Activated T-helper 2 cell treated with anti-CD3 and anti-CD28 coated beads, Interferon-gamma antibody, Interleukin-2, Interleukin-4, amounts not matched to agents 10 μg/mL and 5 μg/mL and 100 μg/mL, durations not matched to agents 14 hours and 24 hours and 36 hours (primary cell): ENCODE measurements at places on chromosomes 12 and 14.

GRCh38 chr12:71562676-71563595 lies 100.7 kb downstream of the ZFC3H1 start:
- H3K27ac ChIP-seq = no peak overlapping the region
- no peak for DNase-seq
- H3K36me3 ChIP-seq = no peaks in the 10 kb centered on the region
- H3K4me3 ChIP-seq = no peak overlapping the region
- no peaks in the 10 kb centered on the region for H3K4me1 ChIP-seq
- H3K27me3 ChIP-seq = peaks cover 5% of the 10 kb centered on the region

DNA sequence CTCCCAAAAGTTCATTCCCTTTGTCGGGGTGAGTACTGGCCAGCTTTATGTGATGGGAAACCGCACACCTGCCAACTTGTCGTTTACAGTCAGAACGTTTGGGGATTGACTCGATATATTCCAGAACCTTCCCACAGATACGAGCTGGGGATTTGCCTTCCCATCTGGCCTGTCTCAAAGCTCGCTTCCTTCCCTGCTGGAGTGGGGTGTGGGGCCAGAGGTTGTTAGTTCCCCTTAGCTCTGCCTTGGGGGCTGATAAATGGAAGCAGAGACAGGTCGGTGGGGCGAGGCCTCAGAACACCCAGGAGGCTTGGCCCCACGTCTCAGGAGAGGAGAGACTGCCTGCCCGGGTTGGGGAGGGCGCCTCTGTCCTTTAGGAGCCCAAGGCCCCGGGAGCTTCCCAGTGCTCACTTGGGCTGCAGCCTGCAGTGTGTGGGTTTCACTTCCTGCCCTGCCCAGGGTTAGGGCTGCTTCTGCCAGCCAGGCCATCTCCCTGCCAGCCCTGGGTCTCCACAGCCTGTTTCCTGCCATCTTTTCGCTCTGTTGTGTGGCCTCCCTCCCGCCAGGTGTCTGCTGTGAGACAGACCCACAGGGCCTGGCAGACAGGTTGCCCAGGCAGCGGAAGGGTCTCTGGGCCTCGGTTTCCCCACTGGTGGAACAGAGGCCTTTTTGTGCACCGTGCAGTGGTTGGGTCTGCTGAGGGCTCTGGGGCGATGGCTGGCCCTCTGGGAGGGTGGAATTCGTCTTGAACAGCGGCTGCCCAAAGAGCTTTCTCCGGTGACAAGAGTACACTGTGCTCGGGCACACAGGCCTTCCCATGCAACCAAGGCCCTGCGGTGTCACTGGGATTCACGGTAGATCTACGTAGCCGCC lies 8.1 kb upstream of the TEX22 start:
- no peak for DNase-seq
- no peaks in the 10 kb centered on the region for H3K27me3 ChIP-seq
- peak overlapping the region; percentile 28 for H3K27ac ChIP-seq
- H3K4me1 ChIP-seq = peaks cover 3% of the 10 kb centered on the region
- H3K4me3 ChIP-seq = no peak overlapping the region

DNA sequence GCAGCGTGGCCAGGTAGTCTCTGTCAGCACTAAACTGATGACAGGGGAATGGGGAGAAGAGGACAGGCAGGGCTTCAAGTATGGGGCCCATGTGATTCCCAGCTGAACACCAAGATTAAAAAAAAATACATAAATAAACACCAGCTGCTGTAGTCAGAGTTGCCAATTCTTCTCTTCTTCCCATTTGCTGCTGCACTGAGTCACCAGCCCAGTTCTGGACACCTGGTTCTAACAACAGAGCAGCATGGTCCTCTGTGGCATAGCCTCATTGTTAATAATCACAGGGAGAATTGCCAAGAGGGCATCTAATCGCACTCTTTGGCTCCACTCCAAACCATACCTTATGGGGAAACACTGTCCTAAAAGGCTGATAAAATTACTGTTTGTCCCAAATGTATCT lies 15.1 kb downstream of the PPM1H start:
- H3K4me1 ChIP-seq = no peaks in the 10 kb centered on the region
- H3K27me3 ChIP-seq = peaks cover 6% of the 10 kb centered on the region
- H3K4me3 ChIP-seq = no peak overlapping the region
- no peak for DNase-seq

- DNase-seq = no peak
- H3K4me3 ChIP-seq = no peak overlapping the region
- no peak overlapping the region for H3K27ac ChIP-seq
- peaks cover 3% of the 10 kb centered on the region for H3K4me1 ChIP-seq
These were observed 7.8 kb downstream of the C12orf43 start for GRCh38 chr12:121008347-121009098.

DNA sequence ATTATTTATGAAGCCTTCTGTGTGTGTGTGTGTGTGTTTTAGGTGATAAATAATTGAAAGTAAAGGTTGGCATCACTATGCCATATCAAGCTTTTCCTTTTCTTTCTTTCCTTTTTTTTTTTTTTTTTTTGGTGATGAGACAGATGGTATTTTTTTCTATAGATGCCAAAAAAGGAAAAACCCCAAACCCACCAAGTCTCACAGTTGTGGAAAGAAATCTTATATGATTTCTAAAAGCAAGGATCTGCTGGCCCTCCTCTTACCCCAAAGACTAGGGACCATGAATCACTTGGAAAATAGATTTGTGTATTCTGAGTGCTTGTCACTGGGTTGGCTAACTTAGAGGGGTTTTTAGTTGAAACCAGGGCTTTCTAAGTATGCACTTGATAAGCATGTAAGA lies 181.3 kb downstream of the TMEM117 start:
- no peak for DNase-seq
- no peak overlapping the region for H3K4me3 ChIP-seq
- no peak overlapping the region for H3K27ac ChIP-seq
- H3K4me1 ChIP-seq = no peaks in the 10 kb centered on the region
- H3K36me3 ChIP-seq = no peaks in the 10 kb centered on the region
- H3K27me3 ChIP-seq = no peaks in the 10 kb centered on the region

DNA sequence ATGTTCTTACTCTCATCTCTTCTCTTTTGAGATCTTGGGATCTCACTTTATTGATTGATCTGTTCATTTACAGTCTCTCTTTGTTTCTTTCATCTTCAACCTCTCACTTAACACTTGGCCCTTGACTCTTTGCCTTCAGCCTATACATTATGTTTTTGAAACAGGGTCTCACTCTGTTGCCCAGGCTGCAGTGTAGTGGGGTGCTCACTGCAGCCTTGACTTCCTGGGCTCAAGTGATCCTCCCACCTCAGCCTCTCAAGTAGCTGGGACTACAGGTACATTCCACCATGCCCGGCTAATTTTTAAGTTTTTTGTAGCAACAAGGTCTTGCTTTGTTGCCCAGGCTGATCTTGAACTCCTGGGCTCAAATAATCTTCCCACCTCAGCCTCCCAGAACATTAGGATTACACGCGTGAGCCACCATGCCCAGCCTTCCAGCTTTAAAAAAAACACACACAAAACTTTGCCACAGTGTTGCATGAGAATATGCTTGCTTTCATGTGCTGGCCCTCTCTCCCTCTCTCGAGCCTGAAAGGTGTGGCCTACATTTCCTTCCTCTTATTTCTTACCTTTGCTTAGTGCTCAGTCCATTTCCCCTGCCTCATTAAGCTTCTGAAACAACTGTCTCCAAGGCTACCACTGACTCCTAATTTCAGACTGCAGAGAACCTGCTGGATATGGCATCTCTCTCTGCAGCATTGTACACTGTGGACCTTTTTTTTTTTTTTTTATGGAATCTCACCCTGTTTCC lies 9.9 kb downstream of the DIP2B start:
- H3K4me3 ChIP-seq = peak overlapping the region; percentile 7
- peaks cover 15% of the 10 kb centered on the region for H3K36me3 ChIP-seq
- H3K27me3 ChIP-seq = no peaks in the 10 kb centered on the region
- H3K27ac ChIP-seq = peak overlapping the region; percentile 68

DNA sequence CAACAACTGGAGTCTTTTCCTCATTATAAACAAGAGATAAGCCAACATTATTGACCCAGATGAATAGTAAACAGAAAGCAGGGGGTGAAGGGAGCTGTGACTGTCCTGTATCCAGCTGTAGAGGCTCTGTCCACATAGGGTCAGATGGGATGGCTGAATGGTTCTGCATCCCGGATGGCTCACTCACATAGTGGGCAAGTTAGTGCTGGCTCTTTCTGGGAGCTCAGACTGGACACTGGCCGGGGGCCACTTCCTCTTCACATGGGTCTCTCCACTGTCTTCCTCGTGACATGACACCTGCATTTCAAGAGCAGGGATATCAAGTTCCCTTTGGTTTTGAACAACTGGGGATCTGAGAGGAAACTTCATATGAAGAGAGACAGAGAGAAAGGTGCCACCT lies 969.6 kb upstream of the TMEM132C start:
- no peak overlapping the region for H3K4me3 ChIP-seq
- no peaks in the 10 kb centered on the region for H3K36me3 ChIP-seq
- H3K4me1 ChIP-seq = no peaks in the 10 kb centered on the region
- H3K27ac ChIP-seq = no peak overlapping the region
- DNase-seq = no peak
- no peaks in the 10 kb centered on the region for H3K27me3 ChIP-seq

DNA sequence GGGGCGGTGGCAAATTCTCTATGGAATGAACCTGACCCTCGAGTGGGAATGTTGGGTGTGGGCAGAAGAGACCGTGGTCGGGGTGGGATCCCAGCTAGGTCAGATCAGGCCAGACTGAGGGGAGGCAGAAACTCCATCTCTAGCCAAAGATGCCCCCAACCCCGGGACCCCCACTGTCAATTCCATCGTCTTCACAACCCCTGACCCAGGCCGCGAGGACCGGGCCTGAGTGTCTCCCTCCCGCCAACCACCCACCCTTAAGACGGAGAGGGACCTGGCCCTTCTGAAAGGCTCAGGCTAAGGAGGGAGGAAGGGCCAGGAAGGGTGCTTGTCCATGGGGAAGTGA lies 760 bp downstream of the PLEKHD1 start:
- H3K4me1 ChIP-seq = no peaks in the 10 kb centered on the region
- no peak for DNase-seq
- peaks cover 43% of the 10 kb centered on the region for H3K27me3 ChIP-seq
- no peak overlapping the region for H3K4me3 ChIP-seq
- H3K36me3 ChIP-seq = no peaks in the 10 kb centered on the region

GRCh38 chr12:121784460-121784859 lies 9.0 kb downstream of the RHOF start:
- peak overlapping the region; percentile 77 for H3K27ac ChIP-seq
- peaks cover 57% of the 10 kb centered on the region for H3K4me1 ChIP-seq
- no peaks in the 10 kb centered on the region for H3K27me3 ChIP-seq
- peak overlapping the region; percentile 66 for H3K4me3 ChIP-seq
- DNase-seq = no peak

- DNase-seq = no peak
- no peaks in the 10 kb centered on the region for H3K27me3 ChIP-seq
- H3K4me1 ChIP-seq = no peaks in the 10 kb centered on the region
- no peak overlapping the region for H3K27ac ChIP-seq
These were observed 28.2 kb downstream of the FOXA1 start for GRCh38 chr14:37566811-37567371.

DNA sequence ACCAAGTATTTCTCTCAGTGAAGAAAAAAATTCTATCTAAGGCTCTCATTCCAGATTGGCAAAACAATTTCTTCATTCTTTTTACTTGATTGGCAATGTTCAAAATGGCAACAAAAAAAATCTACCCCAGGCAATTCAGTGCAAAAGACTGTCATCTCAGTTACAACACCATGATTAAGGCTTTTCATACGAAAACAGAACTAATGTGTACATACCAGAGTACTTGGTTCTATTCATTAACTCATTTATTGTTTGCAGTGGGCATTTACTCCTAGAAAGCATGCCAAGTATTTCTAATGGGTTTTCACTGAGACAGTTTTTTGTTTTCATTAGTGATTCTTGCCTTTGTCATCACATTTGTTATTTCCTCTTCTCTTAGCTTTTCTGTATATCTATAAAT lies 33.0 kb downstream of the DBX2 start:
- no peak overlapping the region for H3K4me3 ChIP-seq
- no peaks in the 10 kb centered on the region for H3K27me3 ChIP-seq
- H3K4me1 ChIP-seq = no peaks in the 10 kb centered on the region
- H3K36me3 ChIP-seq = no peaks in the 10 kb centered on the region
- no peak for DNase-seq

DNA sequence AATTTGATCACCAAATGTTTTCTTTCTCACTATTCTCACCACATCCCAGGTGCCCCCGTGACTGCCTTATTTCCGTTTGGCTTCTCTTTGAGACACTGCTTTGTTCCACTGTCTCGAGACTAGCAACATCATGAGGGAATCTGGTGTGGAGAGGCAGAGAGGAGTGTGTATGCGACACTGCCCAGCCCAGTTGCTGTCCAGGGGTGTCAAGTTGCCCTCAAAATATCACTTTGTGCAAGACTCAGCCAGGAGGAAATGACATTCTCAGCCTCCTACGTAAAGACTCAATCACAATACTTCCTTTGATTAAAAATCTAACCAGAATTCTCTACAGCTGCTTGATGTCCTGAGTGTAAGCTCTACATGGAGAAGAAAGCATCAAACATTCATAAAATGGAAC lies 48.2 kb upstream of the EEA1 start:
- no peak overlapping the region for H3K27ac ChIP-seq
- H3K4me1 ChIP-seq = peaks cover 17% of the 10 kb centered on the region
- H3K27me3 ChIP-seq = no peaks in the 10 kb centered on the region
- no peak overlapping the region for H3K4me3 ChIP-seq
- peaks cover 19% of the 10 kb centered on the region for H3K36me3 ChIP-seq
- DNase-seq = no peak

DNA sequence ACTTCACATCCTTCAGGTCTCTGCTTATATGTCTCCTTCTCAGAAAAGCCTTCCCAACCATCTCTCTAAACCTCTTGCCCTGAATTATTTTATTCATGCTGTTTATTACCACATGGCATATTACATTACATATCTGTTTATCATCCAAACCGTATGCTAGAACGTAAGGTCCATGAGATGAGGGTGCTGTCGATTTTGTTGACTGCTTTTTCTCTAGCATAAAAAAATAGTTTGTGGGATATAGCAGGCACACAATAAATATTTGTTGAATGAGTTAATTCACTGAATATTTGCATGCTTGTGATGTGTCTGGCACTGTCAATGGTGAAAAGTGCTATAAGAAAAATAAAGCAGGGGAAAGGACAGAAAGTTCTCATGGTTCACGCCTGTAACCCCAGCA lies 22.9 kb downstream of the SAMD4A start:
- no peak for DNase-seq
- H3K27me3 ChIP-seq = peaks cover 42% of the 10 kb centered on the region
- no peaks in the 10 kb centered on the region for H3K36me3 ChIP-seq
- H3K4me3 ChIP-seq = no peak overlapping the region
